Testis (tissue), 5 donors: ENCODE measurements at places on chromosomes 5 and 9. TPM values are rescaled to one million over a fixed set of nuclear protein-coding genes. Genes with fewer than 3 reads are reported as not detected.

- H3K36me3 ChIP-seq = no peaks in the 10 kb centered on the region
- H3K27me3 ChIP-seq = no peaks in the 10 kb centered on the region
- H3K4me3 ChIP-seq = no peak overlapping the region
Observed at GRCh38 chr9:17970277-17970676, 391.4 kb downstream of the SH3GL2 start.

SPATA31C1 gene
- polyA plus RNA-seq = 21.1 TPM

- H3K36me3 ChIP-seq = no peaks in the 10 kb centered on the region
- no peak overlapping the region for H3K4me3 ChIP-seq
- no peaks in the 10 kb centered on the region for H3K4me1 ChIP-seq
- H3K27ac ChIP-seq = no peak overlapping the region
- DNase-seq = no peak
- H3K27me3 ChIP-seq = no peaks in the 10 kb centered on the region
Observed at GRCh38 chr5:137492331-137492730, 6.8 kb downstream of the SPOCK1 start.

SLC45A2 gene
- polyA plus RNA-seq = 2.0 TPM

DNA sequence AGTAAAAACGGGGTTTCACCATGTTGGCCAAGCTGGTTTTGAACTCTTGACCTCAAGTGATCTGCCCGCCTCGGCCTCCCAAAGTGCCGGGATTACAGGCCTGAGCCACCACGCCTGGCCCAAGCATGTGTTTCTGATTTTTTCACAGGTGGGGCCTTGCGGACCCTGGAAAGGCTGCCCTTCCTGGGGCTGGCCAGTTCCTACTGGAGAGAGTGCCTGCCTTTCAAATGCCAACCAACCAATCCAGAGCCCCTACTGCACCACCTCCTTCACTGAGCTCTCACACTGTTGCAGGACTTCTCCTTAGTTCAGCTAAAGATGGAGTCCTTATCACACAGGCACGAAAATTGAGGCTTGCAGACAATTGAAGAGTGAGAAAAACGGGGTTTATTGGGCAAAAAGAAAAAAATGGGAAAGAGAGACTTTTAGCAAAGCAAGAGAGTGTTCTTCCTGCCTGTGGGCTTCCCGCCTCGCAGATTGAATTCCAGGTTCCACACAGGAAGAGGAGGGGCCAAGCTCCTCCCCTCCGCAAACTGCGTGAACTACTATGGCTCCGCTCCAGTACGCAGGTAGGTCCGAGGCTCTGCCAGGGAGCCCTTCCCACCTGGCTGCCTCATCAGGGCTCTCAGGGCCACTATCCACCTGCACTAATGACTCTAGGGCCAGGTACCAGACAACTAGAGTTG, 8.3 kb upstream of the CMBL start:
- H3K4me1 ChIP-seq = no peaks in the 10 kb centered on the region
- H3K27ac ChIP-seq = no peak overlapping the region
- H3K4me3 ChIP-seq = peak overlapping the region; percentile 1
- no peaks in the 10 kb centered on the region for H3K27me3 ChIP-seq

ANKRA2 gene
- 20.3 TPM for polyA plus RNA-seq

LRRC19 gene
- 0.38 TPM for polyA plus RNA-seq

KCNN2 gene
- polyA plus RNA-seq = 2.7 TPM

ASB6 gene
- polyA plus RNA-seq = 21.4 TPM

GRCh38 chr9:19640014-19640413, 148.8 kb downstream of the SLC24A2 start:
- H3K27me3 ChIP-seq = no peaks in the 10 kb centered on the region
- H3K27ac ChIP-seq = no peak overlapping the region
- H3K4me3 ChIP-seq = no peak overlapping the region

LECT2 gene
- polyA plus RNA-seq = 14.5 TPM

GRCh38 chr5:35861718-35862117, 5.0 kb downstream of the IL7R start:
- H3K4me1 ChIP-seq = peaks cover 6% of the 10 kb centered on the region
- H3K36me3 ChIP-seq = no peaks in the 10 kb centered on the region

SLC36A2 gene
- polyA plus RNA-seq = 1.5 TPM

FOXD4L6 gene
- not detected for polyA plus RNA-seq

- no peak overlapping the region for H3K27ac ChIP-seq
- H3K4me1 ChIP-seq = peaks cover 89% of the 10 kb centered on the region
- no peak overlapping the region for H3K4me3 ChIP-seq
- no peaks in the 10 kb centered on the region for H3K36me3 ChIP-seq
Observed at GRCh38 chr9:131406563-131407436, 12.9 kb downstream of the PRRC2B start.

- H3K36me3 ChIP-seq = no peaks in the 10 kb centered on the region
- no peaks in the 10 kb centered on the region for H3K4me1 ChIP-seq
Observed at GRCh38 chr5:24368115-24368514, 276.7 kb downstream of the CDH10 start.

SLC34A3 gene
- polyA plus RNA-seq = 0.15 TPM

DNA sequence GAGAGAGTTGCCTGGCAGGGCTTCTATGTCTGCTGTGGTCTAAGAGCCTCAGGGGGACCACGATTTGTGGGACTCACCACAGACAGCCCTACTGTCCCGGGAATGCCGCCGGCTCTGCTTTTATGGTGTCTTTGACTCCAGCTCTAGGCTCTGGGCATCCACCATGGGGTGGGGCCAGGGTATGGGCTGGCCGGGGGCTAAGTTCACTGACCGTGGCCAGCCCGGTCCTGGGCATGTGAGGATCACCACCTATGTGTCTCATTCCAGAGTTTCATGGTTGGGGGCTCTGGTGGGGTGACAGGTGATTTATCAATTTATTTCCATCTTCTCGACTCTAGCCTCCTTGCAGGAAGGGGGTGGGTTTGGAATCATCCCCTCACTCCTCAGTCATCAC, 139.4 kb downstream of the GADD45G start:
- H3K27me3 ChIP-seq = no peaks in the 10 kb centered on the region
- H3K4me3 ChIP-seq = no peak overlapping the region
- peaks cover 7% of the 10 kb centered on the region for H3K4me1 ChIP-seq

- H3K27me3 ChIP-seq = no peaks in the 10 kb centered on the region
- peaks cover 5% of the 10 kb centered on the region for H3K4me1 ChIP-seq
Observed at GRCh38 chr9:129276486-129277230, 98.6 kb upstream of the IER5L start.

DNA sequence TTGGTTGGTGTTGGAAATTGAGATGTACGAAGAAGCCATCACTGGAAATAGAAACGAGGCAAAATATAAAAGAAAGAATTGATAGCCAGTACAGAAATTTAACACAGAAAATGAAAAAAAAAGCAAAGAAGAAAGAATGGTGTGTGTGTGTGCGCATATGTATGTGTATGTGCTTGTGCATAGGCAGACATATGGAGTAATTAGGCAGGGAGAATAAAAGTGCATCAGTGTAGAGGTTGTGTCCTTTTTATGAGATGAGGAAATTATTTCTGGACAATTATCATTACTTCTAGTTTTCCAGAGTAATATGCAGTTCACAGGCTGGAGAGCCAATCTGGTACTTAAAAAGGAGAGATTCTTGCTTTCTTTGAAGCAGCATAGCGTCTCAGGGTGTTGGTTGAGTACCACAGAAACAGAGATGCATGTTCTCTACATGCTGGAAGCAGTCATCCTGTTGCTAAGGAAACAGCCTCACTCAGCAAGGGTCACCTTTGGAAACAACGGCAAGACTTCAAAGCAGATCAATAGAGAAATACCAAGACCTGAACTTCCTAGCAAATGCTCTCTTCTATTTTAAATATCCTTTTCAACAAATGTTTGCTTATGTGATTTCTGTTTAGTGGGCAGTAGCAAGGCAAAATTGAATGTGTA, 172.7 kb downstream of the TAF11L14 start:
- no peak for DNase-seq
- H3K4me1 ChIP-seq = no peaks in the 10 kb centered on the region
- no peaks in the 10 kb centered on the region for H3K36me3 ChIP-seq
- no peaks in the 10 kb centered on the region for H3K27me3 ChIP-seq

DNA sequence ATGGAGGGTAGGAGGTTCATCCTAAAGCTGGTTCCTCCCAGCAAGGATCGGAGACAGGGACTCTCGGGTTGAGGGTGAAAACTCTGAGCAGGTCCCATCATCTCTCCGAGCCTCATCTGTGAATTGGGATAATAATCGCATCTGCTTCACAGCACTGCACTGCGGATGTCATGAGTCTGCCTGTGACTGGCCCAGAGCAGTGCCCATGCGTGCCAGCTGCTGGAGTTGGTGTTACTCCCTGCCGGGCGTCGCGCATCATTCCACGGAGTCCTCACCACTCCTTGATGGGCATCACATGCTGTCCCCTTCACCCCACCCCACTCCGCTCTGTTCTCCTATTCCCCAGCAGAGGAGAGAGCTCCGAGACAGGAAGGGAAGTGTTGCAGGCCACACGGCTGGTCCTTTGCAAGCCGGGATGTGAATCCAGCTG, 35.1 kb upstream of the ORM1 start:
- H3K27me3 ChIP-seq = no peaks in the 10 kb centered on the region
- no peak for DNase-seq
- peaks cover 6% of the 10 kb centered on the region for H3K4me1 ChIP-seq

ERGIC1 gene
- polyA plus RNA-seq = 94.1 TPM

DNA sequence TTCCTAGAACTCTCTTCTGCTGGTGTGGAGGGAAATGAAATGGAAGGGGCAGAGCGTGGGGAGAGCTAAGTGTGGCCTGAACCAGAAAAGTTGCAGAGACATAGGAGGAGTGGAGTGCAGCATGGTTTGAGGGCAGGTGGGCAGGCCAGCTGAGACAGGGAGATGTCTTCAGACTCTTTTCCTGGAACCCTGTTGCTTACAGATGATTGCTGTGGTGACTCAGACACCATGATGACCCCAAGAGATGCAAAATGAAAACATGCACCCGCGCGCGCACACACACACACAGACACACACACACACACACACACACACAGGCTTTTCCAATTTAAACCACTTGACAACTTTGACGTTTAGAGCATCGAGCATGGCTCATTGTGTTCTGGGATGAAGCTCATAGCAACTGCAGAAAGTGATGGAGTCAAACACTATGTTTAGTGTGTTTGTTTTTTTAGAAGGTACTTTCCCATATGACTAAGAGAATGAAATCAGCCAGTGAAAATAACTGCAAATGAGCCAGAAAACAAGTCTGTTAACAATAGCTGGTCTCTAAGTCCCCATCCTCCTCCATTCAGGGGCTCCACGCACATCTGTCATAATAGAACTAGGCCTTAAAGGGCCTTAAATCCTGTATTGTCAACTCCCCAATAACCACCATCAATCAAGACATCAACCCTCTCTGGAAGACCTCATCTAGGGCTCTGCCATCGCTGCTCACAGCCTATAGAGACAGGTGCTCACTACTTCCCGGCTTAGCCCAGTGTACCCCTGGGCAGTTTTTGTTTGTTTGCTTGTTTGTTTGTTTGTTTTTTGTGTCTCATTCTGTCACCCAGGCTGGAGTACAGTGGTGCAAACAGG, 9.6 kb downstream of the TMOD1 start:
- H3K27ac ChIP-seq = no peak overlapping the region
- DNase-seq = no peak
- H3K4me1 ChIP-seq = no peaks in the 10 kb centered on the region
- H3K36me3 ChIP-seq = no peaks in the 10 kb centered on the region

- H3K27ac ChIP-seq = no peak overlapping the region
- DNase-seq = no peak
- no peak overlapping the region for H3K4me3 ChIP-seq
- H3K27me3 ChIP-seq = no peaks in the 10 kb centered on the region
Observed at GRCh38 chr9:5543875-5544702, 33.8 kb downstream of the PDCD1LG2 start.

DNA sequence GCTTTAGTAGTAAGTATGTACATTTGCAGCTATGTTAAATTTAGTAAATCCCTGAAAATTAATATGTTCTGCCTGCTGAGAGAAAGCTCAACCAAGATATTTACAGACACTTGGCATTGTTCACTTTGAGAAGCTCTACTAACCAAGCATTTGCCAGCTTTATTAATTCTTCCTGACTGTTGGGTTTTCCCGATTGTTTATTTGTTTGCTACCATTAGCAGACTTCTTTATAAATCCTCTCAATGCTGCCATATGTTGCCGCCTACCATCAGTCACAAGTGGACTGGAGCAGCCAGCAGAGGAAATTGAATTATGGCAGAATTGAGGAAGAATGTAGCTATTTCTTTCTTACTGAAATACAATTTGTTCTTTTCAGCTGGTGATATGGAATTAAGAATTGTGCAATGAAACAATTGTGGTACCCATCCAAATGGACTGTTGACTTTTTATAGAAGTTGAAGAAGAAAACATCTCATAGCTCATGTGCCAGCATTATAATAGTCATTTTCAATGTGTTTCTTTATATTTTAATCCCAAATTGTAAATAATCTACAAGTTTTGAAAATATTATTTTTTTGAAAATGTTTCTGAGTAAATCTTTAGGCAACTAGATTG, 588.7 kb upstream of the CDH6 start:
- H3K27me3 ChIP-seq = no peaks in the 10 kb centered on the region
- H3K4me1 ChIP-seq = no peaks in the 10 kb centered on the region
- H3K27ac ChIP-seq = no peak overlapping the region
- H3K36me3 ChIP-seq = no peaks in the 10 kb centered on the region

DNA sequence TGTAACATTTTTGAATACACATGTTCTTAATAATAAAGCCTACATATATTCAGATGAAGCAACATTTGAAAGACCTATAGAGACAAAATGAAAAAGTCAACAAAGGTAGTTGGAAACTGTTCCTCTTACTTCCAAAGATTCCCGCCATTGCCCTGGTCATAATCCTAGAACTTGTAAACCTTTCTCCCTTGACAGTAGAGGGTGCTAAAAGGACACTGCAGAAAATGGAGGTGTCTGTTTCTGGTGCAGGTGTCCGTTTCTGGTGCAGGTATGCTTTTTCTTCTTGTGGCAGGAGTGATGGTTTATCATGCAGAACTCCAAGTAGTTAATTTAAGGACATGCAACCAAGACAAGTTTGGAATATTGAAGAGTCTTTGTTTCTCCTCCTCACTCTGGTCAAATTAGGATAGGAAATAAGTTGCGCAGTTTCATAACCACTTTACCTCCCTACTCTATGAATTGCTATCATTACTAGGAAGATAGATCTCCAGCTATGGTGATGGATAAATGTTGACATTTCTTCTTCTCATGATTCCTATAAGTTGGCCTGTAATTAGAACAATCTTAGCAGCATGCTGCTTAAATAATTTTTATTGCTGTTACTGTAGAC, 56.0 kb upstream of the FAM174A start:
- DNase-seq = no peak
- no peaks in the 10 kb centered on the region for H3K36me3 ChIP-seq
- H3K4me1 ChIP-seq = no peaks in the 10 kb centered on the region
- no peak overlapping the region for H3K27ac ChIP-seq
- H3K27me3 ChIP-seq = no peaks in the 10 kb centered on the region

POLK gene
- polyA plus RNA-seq = 23.3 TPM

SOX30 gene
- polyA plus RNA-seq = 197 TPM

SLC35D2 gene
- 18.4 TPM for polyA plus RNA-seq

DNA sequence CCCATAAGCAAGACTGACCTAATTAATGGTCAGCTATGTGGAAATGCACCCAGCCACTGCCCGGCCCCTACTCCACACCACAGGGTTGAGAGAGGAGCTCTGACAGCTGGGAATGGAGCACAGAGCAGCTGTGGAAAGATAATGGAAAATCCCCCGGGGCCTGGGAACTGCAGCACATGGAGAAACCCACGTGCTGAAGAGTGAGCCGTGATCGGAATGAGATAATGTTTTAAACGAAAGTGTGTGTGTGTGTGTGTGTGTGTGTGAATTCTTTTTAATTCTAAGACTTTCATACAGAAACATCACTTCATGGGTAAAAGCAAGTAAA, 13.1 kb upstream of the SLC12A7 start:
- H3K36me3 ChIP-seq = no peaks in the 10 kb centered on the region
- H3K27me3 ChIP-seq = no peaks in the 10 kb centered on the region
- DNase-seq = no peak
- peaks cover 45% of the 10 kb centered on the region for H3K4me1 ChIP-seq
- peak overlapping the region; percentile 46 for H3K27ac ChIP-seq
